Stimulated activated naive CD8-positive, alpha-beta T cell treated with anti-CD3 and anti-CD28 coated beads, Interleukin-15, amount 100 ng/mL, for 72 hours (primary cell): ENCODE measurements at places on chromosomes 7 and 10.

DNA sequence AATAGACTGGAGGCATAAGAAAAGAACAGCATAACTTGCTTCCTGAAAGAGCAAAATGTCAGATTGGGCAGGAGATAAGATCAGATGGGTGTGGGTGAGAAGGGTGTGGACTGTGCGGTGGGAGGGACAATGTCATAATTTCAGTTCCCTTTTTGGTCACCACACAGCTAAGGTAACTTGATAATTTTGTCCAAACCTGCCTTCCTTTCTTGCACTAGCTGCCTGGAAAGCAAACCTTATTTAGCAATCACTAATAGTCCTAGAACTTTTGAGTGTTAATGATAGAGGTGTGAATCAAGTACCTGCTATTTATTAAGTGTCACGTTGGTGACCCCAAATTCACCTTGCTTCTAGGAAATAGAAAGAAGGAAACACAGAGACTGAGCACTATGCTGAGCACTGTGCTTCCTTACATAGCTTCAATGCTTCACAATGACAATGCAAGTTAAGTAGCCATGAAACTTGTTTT, 72.4 kb upstream of the SP4 start:
- DNase-seq = peak; percentile 65

DNA sequence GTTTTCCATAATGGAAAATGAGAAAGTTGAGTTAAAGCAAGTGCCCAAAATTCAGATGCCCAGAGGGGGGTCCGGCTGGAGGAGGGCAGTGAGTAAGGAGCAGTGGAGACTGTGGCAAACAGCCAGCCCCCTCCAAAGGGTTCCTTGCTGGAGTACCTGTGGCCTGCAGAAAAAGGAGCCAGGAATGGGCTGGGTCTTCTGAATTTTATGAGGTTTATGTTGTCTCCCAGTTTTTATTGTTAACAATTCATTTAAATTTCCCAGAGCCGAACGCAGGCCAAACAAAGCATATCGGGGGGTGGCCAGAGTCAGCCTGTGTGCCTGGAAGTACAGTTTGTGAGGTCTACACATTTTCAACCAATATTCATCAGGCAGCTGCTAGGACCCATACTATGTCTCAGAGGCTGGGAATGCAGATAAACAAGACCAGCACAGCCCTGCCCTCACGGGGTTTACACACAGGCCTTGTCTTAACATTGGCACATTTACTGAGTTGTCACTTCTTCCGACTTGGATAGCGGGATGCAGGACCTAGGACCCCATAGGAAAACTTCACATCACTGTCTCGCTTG, 12.9 kb upstream of the CSGALNACT2 start:
- no peak for DNase-seq

DNA sequence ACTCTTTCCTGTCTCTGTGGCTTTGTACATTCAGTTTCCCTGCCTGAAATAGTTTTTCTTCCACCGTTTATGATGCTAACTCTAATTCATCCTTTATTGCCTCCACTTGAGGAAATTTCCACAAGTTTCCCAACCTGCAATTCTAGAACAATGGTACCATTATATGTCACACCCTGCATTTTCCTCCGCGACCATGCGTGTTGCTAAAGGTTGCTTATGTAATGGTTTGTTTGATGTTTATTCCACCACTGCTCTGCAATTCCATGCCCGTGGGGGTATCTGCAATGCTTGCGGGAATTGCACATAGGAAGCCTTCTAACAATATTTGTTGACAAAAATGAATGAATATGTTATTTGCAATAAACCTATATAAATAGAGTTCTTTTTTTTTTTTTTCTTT, 69.5 kb upstream of the ST8SIA6 start:
- DNase-seq = no peak

- DNase-seq = no peak
Observed at GRCh38 chr7:27478556-27478955, 184.1 kb downstream of the HIBADH start.

GRCh38 chr7:1700086-1700485, 30.0 kb downstream of the ELFN1 start:
- peak; percentile 2 for DNase-seq

GRCh38 chr10:21238717-21239116, 286.8 kb downstream of the SKIDA1 start:
- no peak for DNase-seq

DNA sequence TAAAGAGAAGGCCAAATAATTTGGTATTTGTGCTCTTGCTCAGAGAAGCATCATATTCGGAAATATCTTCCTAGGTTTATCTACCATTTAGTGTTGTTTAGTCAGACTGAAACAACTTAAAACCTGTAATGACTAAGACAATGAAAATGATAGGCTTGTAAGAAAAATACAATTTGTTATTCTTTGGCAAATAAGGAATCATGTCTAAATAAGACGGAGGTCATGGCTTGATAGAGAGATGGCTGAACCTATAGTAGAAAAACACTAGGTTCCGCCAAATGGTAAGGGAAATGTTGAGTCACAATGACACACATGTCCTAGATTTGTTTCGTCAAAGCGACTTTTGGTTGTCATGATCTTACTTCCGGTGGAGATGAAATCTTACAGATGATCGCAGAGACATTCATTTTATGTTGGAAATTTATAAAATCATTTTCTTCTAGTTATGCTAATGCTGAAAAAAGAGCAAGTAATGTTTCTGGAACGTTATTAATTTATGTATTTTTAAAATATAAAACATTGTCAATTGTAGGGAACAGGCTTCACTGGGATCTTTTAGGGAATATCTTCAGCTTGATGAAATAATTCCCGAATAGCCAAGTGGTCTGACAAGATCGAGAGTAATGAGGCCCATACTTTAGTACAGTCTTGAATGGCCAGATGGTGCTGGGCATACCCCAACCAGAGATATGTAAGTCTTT, 1.0 kb downstream of the SRGN start:
- DNase-seq = peak; percentile 58

DNA sequence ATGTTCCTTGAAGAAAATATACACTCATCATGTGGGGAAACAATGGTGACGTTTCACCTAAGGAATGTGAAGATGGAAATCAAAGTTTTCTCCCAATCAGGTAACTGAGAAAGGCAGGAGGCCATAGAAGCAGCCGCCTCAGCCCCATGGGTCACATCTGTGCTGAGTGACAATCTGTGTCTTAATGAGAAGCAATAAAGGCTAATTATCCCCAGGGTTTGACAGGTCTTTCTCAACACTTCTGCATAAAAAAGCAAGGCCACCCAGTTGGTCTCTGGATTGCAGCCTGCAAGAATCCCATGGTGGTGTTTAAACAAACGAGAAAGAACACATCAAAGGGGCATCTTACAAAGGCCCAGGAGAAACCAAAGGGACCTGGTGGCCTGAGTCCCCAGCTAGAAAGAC, 91.1 kb upstream of the TNS3 start:
- DNase-seq = no peak

DNA sequence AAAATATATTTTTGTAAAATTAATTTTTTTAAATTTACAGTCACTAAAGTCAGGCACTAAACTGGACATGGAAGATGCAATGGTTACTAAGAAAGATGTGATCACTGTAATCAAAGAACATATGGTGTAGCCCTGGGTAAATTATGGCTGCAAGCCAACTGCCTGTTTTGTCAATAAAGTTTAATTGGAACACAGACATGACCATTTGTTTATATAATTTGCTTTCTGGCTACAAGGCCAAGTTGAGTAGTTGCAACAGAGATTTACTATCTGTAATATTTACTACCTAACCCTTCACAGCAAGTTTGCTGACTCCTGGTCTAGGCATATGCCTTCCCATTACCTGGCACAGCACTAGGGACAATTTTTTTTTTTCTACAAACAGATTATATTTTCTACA, 448.9 kb downstream of the ADRA2A start:
- no peak for DNase-seq

GRCh38 chr7:86947929-86948328, 111.5 kb downstream of the ELAPOR2 start:
- no peak for DNase-seq

DNA sequence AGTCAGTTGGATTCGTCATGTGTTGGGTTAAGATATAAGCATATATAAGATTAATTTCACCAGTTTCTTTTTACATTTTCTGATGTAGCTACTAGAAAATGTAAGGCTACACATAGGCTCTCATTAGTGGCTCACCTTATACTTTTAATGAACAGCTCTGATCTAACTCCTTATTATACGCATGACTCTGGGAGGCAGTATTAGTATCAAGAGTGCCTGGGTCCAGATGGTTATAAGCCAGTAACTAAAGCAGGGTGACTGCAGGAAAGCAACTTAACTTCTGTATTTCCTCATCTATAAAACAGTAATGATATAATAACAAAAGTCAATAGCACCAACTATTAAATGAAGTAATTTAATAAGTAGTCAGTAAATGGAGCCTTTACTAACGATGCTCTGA, 1.4 kb upstream of the ELMO1 start:
- no peak for DNase-seq

GRCh38 chr7:157970744-157971143, 616.9 kb downstream of the PTPRN2 start:
- DNase-seq = no peak

DNA sequence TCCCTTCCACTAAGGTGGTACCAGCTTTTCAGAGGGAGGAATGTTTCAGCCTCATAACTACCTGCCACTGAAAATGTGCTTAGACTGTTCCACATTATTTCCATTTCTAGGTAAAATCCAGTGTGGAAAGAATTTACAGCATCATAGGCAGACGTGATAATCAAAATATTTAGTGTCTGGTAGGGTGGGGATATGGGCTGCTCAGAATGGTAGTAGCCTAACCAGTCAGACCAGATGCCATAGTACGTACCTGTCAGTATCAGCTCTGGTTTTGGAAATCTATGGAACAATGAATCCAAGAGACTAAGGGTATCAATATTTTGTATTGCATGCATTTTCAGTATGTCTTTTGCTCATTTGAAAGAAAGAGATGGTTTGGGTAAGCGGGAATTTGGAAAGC, 76.8 kb upstream of the APBB1IP start:
- DNase-seq = no peak

DNA sequence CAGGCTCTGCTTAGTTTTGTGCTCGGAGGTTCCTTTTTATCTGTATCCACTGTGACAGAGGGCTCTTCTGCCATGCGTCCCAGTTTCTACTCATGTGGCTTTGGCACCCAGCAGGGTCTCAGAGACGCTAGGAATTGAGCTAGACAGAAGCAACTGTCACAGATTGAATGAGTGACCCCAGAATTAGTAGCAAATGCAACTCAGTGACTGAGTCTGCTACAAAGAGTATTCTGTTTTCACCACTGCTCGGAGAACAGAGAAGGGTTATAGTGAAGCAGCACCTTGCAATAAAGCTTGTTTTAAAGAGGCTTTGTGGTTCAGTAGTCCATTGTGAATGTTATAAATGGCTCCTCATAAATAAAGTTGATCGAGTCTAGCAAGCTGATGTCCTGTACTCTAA, 113.2 kb downstream of the DNAH11 start:
- no peak for DNase-seq

DNA sequence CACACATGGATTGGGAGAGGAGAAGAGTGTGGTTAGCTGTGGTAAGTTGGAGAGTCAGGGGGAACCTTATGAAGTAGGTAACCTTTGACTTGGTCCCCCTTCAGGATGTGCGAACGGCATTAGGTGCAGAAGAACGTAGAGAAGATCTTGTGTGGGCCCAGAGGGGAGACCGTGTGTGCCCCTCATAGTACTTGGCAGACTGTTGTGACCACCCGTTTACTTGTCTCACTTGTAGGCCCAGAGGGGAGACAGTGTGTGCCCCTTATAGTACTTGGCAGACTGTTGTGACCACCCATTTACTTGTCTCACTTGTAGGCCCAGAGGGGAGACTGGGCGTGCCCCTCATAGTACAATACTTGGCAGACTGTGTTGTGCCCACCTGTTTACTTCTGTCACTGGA, 2.6 kb downstream of the GTPBP4 start:
- no peak for DNase-seq

DNA sequence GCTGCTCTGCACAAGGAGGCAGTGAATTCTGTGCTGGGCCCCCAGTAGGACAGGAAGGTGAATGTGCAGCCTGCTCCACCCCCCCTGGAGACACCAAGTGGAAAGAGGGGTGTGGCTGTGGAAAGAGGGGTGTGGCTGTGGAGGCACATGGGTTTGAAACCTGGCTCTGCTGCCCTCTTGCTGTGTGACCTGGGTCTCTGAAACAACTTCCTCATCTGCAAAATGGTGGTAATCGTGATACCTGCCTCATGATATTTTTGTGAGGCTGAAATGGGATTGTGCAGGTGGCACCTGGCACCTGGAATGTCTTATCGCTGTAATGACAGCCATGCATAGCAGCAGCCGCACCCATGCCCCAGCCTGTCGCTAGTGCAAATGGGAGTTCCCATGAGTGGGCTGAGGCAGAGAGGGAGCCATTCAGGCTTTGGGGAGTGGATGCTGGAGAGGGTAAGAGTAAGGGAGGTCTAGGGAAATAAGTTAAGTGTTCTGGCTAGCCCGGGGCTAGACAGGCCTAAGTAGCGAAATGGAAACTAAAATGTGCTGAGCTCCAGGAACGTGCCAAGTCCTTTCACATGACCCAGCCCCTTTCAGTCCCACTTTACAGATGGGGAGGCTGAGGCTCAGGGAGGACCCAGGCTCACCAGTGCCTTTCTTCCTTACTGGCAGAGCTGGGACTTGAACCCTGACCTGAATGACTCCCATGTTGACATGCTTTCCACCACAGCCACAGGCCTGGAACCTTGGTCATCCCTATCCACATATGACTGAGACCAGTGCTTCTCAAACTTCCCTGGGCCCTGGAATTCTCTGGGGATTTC, 35.0 kb downstream of the C10orf105 start:
- DNase-seq = no peak

DNA sequence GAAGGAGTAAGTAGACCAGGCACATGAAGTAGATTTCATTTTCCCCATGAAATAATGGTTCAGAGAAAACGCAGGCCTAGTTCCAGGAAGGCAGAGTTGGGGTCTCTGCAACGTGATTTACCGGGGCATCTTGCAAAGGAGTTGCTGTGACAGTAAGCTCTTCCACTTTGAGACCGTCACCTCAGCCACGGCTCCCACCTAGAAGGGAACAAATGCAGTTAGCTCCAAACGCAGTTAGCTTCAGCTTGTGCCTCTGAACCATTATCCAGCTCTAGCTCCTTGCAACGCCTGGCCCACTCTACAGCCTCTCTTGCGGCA, 7.0 kb upstream of the MYO1G start:
- DNase-seq = no peak

DNA sequence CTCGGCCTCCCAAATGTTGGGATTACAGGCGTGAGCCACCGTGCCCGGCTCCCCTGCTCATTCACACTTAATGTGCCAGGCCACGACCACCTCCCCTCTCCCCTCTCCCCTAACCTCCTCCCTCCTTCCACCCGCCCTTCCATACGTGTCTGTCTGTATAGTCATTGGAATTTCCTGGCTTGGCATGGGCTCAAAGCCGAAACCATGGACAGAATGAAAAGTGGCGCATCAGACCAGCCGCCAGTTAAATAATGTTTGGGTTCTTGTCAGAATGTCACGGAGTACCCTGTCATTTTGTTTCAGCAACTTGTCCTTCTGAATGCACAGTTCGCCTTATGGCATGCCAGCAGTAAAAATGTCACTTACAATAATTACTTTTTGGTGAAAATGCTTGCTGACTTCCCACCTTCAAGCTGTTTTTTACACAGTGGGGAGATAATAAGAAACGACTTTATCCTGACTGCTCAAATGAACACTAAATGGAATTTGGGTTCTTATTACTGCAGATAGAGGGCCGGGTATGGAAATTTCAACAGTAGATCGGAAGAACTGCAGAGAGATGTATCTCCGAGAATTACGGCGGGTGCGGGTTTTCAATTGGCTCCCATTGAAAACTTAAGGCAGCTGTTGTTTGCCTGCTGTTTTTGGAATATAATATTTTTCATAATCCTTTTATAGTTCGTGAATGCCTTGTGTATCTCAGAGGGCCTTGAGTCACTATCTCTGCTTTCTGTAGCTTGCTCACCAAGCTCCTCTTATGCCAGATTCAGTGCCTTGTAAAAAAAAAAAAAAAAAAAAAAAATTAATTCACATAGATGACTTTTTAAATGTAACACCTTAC, 65.5 kb upstream of the SH2B2 start:
- DNase-seq = no peak
